ENCODE measurements at places on chromosomes 5 and 9. TPM values are rescaled to one million over a fixed set of nuclear protein-coding genes. Genes with fewer than 3 reads are reported as not detected.

DNA sequence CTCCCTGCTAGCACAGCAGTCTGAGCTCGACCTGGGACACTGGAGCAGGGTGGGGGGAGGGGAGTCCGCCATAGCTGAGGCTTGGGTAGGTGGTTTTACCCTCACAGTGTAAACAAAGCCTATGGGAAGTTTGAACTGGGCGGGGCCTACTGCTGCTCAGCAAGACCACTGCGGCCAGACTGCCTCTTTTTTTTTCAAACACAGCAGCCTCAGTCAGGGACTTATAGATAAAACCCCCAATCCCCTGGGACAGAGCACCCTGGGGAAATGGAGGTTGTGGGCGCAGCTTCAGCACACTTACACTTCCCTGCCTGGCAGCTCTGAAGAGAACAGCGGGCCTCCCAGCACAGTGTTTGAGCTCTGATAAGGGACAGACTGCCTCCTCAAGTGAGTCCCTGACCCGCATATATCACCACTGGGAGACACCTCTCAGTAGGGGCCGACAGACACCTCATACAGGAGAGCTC is 151.1 kb upstream of the APC start:
- H3K36me3 ChIP-seq = no peaks in the 10 kb centered on the region

- DNase-seq = no peak
- no peak overlapping the region for H3K4me3 ChIP-seq
Observed at GRCh38 chr5:16557477-16557876, 59.3 kb downstream of the RETREG1 start.

DNA sequence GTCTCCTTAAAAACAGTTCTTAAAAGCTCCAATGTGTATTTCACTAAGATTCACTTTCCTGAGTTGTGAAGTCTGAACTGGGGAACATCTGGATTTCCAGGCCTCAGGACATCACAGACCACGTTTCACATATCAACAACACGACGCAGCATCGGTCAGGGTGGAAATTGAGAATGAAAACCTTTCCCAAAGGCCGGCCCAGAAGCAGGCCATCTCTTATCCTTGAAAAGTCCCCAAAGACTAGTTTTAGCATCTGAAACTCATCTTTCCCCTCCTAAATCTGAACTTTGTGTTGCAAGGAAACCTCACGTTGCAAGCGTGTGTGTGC is 96.4 kb upstream of the COL5A1 start:
- peaks cover 29% of the 10 kb centered on the region for H3K4me1 ChIP-seq
- no peak overlapping the region for H3K4me3 ChIP-seq
- no peak for DNase-seq
- H3K36me3 ChIP-seq = no peaks in the 10 kb centered on the region

GRCh38 chr5:89034588-89034987 is 151.6 kb upstream of the MEF2C start:
- peaks cover 21% of the 10 kb centered on the region for H3K27me3 ChIP-seq
- H3K4me3 ChIP-seq = no peak overlapping the region
- peaks cover 9% of the 10 kb centered on the region for H3K4me1 ChIP-seq
- H3K27ac ChIP-seq = no peak overlapping the region
- DNase-seq = no peak

ITGA2 gene
- total RNA-seq = 8.0 TPM

SH3RF2 gene
- 20.8 TPM for total RNA-seq
